WERI-Rb-1 (cell line): ENCODE measurements at places on chromosomes 11 and 22.

GRCh38 chr11:74672956-74673692 lies 58.1 kb downstream of the CHRDL2 start:
- no peak for DNase-seq

DNA sequence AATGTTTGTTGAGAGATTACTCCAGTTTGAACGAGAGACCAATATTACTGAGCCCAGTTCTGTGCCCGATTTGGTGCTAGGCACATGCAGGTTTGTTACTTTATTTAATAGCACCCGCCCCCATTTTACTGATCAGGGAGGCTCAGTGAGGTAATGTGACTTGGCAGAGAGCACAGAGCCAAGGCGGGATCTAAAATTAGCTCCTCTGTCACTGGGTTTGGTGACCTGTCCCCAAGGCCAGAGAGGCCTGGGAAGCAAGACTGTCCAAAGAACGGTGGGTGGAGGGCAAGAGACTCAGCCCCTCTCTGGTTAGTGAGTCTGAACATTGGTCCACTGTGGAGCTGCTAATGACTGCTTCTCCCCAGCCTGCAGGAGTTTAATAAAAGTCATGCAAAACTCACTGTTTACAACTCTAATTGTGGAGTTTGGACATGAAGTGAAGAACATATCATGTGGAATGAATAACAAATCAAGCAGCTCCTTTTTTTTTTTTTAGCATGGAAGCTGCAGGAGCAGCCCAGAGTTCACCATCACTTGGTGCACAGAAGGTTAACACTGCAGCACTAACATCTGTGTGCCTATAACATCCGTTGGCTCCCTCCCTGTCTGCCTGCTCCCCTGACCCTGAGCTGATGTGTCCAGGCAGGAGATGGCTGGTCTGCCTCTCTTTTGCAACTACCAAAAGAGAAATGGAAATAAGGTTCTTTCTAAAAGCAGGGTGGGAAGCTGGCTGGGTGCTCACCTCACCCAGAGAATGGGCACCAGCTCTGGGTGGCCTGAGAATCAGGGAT lies 39.0 kb downstream of the CSNK2A3 start:
- no peak for DNase-seq

DNA sequence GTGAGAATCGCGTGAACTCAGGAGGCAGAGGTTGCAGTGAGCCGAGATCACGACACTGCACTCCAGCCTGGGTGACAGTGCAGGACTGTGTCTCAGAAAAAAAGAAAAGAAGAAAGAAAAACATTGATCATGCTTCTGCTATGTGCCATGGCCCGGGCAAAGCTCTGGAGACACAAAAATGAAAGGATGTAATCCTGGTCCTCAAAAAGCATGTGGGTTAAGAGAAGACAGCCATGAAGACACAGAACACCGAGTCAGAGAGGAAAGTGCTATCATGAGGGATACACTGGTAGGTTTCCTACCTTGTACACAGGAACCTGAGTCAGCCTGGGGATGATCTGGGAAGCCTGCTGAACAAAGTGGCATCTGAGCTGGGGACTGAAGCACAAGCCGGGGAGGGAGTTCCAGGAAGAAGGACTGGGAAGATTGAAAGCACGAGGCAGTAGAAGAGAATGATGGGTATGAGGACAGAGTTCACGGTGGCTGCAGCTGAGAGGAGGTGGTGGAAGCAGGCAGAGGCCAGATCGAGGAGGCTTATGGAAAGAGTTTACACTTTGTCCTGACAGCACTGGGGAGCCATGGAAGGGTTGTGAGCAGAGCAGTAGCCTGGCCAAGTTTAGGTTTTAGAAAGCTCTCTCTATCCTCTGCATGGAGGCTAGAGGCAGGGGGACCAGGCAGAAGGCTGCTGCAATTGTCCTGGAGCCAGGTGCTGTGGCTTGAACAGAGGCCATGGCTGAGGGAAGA lies 9.9 kb upstream of the MAFF start:
- no peak for DNase-seq

DNA sequence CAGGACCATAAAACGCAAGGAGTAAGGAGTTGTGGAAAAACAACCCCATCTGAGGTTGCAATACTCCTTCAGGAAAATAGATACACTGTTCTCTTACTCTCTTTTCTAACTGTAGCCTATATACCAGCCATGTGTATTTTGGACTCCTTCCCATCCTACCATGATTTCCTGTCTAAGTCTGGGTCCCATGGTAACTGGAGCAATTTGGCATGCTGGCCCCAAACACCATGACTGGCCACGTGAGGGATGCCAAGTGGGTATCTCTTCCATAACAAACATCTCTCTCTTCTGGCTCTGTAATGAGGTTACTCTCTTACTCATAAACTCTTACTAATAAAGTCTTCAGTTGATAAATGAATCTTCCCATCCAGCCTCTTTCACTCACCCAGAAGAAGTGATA lies 26.5 kb downstream of the ABTB2 start:
- DNase-seq, result no peak

GRCh38 chr11:62842171-62842741 lies 2.9 kb upstream of the WDR74 start:
- peak; percentile 67 for DNase-seq

DNA sequence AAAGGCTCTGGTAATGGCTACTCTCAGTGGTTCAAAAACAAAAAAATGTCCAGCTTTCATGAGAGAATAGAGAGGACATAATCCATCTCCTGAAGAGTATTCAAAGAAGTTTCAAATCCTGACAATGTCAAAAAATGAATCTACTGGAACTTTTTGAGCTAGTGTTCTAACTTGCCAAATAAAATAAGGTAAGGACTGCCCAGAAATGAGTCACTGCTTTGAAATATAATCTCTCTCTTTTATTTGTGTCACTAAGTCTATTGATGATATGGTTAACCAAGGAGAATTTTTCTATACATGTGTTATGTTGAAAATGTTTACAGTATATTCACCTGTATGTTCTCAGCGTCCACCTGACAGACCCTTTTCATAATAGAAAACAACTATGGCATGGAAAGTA lies 3.4 kb downstream of the GUCY1A2 start:
- DNase-seq, result no peak

GRCh38 chr11:7968686-7969085 lies 3.4 kb upstream of the NLRP10 start:
- no peak for DNase-seq

- no peak for DNase-seq
Observed at GRCh38 chr11:66858939-66859685, 2.2 kb downstream of the LRFN4 start.

GRCh38 chr11:100780470-100780869 lies 93.4 kb downstream of the ARHGAP42 start:
- no peak for DNase-seq

GRCh38 chr11:115765803-115766239 lies 261.6 kb upstream of the CADM1 start:
- DNase-seq, result no peak

DNA sequence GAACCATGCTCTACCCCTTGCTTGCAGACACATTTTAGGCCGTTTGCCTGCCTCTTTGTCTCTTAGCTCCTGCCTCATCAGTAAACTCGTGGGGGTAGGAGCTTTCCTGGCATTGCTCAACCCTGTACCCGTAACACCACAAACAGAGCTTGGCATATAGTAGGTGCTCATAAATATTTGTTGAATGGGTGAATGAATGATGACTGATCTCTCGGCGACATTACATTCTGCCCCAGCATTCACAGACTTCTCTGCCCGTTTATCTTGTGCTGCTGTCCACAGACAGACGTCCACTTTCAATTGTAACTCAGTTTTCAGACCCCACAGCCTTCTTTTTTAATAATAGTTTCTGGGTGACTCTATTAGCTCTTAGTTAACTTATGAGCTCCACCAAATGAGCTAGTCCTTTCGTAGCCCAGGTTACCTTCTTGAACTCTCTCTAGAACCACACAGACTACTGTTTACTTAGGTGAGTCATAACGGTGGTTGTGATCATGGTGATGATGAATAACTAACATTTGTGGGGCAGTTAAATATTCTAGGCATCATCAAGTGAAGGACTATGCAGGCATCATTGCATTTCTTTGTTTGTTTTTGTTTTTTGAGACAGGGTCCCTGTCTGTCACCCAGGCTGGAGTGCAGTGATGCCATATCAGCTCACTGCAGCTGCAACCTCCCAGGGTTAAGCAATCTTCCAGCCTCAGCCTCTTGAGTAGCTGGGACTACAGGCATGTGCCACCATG lies 188.4 kb downstream of the ADAMTS15 start:
- DNase-seq, result no peak

DNA sequence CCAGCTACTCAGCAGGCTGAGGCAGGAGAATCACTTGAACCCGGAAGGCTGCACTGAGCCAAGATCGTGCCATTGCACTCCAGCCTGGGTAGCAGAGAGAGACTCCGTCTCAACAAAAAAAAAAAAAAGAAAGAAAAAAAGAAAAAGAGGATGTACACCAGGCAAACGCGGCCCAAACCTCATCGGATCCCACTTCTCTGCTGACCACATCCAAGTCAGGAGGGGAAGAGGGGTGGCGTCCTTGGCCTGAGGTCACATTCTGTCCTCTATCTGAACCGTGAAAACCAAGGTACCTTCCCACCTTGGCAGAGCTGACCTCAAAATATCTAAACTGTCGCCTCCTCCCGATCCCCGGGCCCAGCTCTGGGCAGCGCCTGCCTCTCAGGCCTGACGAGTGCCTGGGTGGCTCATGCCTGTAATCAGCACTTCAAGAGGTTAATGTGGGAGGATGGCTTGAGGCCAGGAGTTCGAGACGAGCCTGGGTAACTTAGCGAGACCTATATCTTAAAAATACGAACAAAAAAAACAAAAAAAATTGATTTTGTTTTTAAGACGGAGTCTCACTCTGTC lies 25.1 kb downstream of the RGL4 start:
- DNase-seq, result no peak

GRCh38 chr11:16081382-16082094 lies 274.8 kb downstream of the SOX6 start:
- DNase-seq, result no peak

DNA sequence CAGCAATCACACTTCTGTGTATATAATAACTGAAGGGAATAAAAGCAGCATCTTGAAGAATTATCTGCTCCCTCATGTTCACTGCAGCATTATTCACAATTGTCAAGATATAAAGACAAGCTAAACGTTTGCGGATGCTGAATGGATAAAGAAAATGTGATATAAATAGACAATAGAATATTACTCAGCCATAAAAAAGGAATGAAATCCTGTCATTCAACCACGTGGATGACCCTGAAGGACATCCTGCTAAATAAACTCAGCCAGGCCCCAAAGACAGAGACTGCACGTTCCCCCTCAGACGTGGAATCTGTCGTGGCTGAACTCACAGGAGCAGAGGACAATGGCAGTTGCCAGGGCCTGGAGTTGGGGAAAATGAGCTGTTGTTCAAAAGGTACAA lies 9.6 kb downstream of the ZNF195 start:
- DNase-seq, result no peak

GRCh38 chr11:112623057-112623456 lies 338.2 kb upstream of the NCAM1 start:
- no peak for DNase-seq

- DNase-seq, result no peak
Observed at GRCh38 chr11:57203359-57203758, 21.6 kb downstream of the LRRC55 start.

- DNase-seq, result peak; percentile 59
Observed at GRCh38 chr22:24230911-24231656, 13.8 kb downstream of the GGT5 start.

- no peak for DNase-seq
Observed at GRCh38 chr11:119377112-119377901, 4.2 kb downstream of the USP2 start.

GRCh38 chr22:49330421-49331222 lies 497.1 kb downstream of the BRD1 start:
- DNase-seq, result no peak

- no peak for DNase-seq
Observed at GRCh38 chr11:44018829-44019228, 29.0 kb upstream of the ACCSL start.

- DNase-seq, result no peak
Observed at GRCh38 chr11:78802058-78802761, 227.5 kb upstream of the NARS2 start.

GRCh38 chr22:45832959-45833580 lies 143.9 kb downstream of the WNT7B start:
- DNase-seq, result peak; percentile 10

- DNase-seq, result no peak
Observed at GRCh38 chr11:11735586-11735985, 106.2 kb upstream of the USP47 start.

GRCh38 chr22:44392446-44392921 lies 79.7 kb upstream of the SHISAL1 start:
- DNase-seq, result peak; percentile 4

- DNase-seq, result no peak
Observed at GRCh38 chr11:61120099-61120705, 17.9 kb downstream of the CD5 start.

DNA sequence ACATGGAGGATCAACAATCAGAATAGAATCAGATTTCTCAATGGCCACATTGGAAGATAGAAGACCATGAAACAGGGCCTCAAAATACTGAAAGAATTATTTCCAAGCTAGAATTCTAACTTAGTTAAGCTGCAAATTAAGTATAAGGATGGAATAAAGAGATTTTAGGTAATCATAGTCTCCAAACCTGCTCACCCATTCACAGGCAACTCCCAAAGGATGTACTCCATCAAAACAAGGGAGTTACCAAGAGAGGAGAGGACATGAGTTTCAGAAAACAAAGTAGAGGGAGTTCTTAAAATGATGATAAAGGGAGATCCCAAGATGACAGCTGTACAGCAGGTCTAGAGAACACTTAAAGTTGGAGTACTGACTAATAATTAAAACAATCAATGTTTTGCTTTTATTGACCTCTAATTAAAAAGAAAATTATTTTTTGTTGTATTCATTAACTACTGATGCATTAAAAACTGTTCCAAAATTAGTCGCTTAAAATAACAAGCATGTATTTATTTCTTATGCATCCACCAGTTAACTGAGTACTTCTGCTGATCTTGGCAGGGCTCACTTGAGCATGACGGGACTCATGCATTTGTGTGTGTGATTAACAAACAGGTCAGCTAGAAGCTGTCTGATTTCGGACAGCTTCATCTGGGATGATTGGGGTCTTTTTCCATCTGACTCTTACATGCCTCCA lies 95.6 kb downstream of the CD44 start:
- DNase-seq, result no peak

DNA sequence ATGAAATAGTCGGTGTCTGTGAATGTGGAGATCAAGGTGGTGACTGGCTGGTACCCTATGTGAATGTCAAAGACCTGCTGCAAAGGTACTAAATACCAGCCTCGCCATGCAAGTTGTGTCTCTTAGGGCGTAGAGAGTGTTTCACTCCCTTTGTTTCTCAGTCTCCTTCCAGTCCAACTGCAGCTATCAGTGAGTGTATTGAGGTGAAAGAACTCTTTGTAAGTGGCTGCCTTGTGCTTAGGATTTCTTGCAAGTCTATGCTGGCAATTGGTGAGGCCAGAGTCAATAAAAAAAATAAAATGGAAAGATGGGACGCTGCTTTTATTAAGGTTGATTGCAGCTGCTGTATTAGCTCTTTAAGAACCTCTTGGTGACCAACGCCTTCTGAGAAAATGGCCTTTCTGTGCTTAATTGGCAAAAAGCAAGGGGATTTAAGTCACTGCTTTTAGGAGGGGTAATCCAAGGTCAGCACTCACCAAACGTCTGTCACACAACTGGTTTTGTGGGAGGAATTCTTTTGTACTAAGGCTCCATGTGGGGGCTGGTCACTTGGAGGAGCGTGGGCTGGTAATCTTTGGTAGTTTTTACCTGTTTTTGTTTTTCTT lies 95.1 kb downstream of the PARVA start:
- peak; percentile 30 for DNase-seq
